CD4-positive, alpha-beta T cell treated with Interleukin-4 for 1 hour (primary cell): ENCODE measurements at places on chromosomes 5 and 9.
A peak's percentile ranks its signal among the peaks of the same experiment; 100 is the strongest.

GRCh38 chr5:92402045-92402444, 1018.9 kb upstream of the ARRDC3 start:
- DNase-seq, result no peak

DNA sequence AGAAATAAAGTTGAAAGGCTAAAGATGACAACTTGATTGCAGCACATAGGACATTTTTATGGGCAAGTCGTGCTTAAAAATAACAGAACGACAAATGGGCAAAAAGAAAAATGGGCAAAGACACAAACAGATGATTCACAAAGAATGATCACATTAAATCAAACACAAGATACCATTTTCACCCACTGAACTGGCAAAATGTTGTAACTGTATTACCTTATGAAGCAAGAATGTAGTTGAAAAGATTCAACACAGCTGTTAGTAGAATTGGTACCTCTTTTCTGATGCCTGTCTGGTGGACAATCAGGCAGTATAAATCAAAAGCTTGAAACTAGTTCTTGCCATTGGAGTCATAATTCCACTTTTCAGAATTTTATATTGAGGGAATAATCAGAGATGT, 81.0 kb upstream of the PALM2AKAP2 start:
- no peak for DNase-seq

DNA sequence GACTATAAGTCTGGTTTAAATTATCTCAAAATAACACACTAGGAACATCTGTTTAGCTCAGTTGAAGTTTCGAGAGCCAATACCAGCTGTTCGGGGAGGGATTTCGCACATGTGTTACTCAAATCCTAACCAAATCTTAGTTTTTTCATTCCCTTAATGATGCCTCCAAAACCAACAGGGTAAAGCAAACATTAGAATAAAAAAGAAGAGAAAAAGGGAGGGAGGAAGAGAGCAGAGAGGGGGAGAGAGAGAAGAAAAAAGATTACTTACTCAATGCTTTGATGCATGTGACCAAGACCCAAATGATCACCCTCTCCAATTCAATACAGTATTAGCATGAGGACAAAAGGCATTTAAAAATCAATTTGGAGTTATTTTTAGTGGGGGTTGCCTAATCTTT, 86.0 kb upstream of the NR5A1 start:
- no peak for DNase-seq

DNA sequence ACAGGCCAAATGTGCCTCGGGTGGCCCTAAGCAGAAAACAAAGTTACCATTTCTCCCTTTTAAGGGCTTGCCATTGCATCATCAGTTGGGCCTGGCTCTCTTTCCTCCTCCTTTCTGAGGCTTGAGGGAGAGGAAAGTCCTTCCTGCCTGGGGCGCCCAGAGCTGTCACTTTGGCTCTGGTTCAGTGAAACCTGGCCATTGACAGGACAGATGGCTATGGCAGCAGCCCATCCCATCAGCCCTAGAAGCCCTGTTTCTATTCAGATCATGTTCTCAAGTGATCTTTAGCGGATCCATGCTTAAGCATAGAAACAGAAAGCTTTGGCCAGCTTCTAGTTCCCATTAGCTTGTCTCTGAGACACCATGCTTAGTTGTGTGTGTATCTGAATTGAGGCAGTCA, 293.4 kb downstream of the YTHDC2 start:
- no peak for DNase-seq

DNA sequence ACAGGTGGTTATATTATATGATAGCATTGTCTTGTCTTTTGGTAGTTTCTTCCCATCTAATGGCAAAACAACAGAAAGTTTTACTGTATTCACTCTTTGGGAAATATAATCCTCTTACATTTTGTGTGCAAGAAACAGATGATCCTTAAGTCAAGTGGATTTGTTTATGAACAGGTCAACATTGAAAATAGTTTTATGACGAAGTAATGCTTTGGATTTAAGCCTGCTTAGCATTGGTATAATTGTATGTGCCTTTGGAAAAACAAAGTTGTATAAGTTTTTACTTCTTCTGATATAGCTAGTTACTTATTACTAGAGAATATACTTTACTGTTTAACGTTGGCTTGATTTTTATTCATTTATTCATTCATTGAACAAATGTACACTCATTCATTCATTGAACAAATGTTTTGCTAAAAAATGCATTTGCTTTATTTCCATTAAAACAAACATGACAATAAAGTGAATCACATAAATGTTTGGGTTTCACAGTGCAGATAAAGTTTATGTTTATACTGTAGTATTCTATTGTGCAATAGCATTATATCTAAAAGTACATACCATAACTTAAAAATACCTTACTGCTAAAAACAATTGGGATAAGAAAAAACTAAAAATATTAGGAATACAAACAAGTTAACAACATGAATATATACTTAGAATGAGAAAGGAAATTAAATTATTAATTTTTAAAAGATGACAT, 12.3 kb downstream of the SGCD start:
- no peak for DNase-seq

- peak; percentile 47 for DNase-seq
Measured at GRCh38 chr5:176533894-176534611, 3.1 kb downstream of the RNF44 start.

DNA sequence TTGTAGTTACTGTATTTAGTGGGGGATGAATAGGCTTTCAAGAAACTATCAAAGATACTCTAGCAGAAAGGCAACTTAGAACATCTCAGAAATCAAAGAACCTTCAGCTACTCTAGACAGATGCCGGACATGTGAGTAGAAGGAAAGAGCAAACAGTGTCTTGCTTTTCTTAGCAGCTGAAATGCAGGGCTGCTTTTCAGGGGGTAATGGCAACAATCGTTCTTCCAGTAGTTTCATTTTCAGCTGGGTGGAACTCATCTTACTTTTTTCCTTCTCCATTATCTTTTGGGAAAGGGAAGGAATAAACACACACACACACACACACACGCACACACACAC, 281.6 kb downstream of the CRB2 start:
- DNase-seq, result no peak

GRCh38 chr5:76082772-76083554, at the start of gene SV2C:
TSS of gene SV2C (plus strand) at chr5:76083383. CDS start at chr5:76131751, 48,368 bp downstream.
- DNase-seq, result no peak
